NCI-H526 treated with DMSO at 0.1 percent for 48 hours (cell line): ENCODE measurements at places on chromosomes 16 and 17.

DNA sequence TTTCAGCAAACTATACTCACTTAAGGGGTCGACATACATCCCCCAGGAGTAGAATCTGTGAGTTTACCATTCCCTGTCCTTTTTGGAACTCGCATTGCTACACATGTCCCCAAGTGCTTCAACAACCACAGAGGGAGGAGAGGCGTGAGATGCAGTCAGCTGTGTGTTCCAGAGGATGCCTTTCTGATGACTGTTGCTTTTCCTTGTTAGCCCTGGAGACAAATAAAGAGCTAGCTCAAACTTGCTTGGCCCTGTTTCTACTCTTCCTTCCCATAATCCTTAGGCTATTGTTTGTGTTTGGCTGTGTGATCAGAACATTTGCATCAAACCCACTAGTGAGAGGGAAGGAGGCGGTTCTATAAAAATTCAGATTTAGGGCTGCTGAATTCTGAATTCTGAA is 264.0 kb downstream of the ENGASE start:
- no peak for DNase-seq

GRCh38 chr16:74573622-74574021 is 33.3 kb downstream of the GLG1 start:
- DNase-seq, result no peak

- no peak for DNase-seq
Measured at GRCh38 chr17:75722076-75722475, 817 bp downstream of the ITGB4 start.

- no peak for DNase-seq
Measured at GRCh38 chr16:49129935-49130334, 151.7 kb downstream of the CBLN1 start.

GRCh38 chr16:77308163-77308561 is 109.0 kb downstream of the SYCE1L start:
- DNase-seq, result no peak

GRCh38 chr16:85667841-85668413 is 20.8 kb downstream of the GINS2 start:
- DNase-seq, result no peak

GRCh38 chr16:3274490-3274889 is 8.8 kb upstream of the ZNF263 start:
- DNase-seq, result no peak

GRCh38 chr16:55876854-55877253 is 1.7 kb upstream of the CES5A start:
- DNase-seq, result no peak

DNA sequence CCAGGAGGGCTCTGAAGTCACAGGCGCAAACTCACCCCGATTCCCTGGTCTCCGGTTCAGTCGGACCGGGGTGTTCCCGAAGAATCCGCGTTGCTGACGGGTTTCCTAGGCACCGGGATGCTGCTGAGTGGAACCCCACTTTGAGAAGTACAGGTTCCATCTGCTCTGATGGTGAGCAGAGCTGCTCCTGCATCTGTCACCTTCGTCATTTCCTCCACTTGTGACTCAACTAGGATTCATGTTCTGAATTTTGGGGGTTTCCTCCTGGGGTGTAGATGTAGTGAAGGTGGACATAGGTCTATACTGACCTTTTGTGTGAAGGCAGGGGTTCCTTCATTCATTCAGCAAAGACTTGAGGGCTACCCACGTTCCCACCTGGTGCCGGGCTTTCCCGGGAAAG is 25.0 kb downstream of the LGALS3BP start:
- DNase-seq, result no peak

- no peak for DNase-seq
Measured at GRCh38 chr16:12009462-12009861, 32.9 kb downstream of the SNX29 start.

DNA sequence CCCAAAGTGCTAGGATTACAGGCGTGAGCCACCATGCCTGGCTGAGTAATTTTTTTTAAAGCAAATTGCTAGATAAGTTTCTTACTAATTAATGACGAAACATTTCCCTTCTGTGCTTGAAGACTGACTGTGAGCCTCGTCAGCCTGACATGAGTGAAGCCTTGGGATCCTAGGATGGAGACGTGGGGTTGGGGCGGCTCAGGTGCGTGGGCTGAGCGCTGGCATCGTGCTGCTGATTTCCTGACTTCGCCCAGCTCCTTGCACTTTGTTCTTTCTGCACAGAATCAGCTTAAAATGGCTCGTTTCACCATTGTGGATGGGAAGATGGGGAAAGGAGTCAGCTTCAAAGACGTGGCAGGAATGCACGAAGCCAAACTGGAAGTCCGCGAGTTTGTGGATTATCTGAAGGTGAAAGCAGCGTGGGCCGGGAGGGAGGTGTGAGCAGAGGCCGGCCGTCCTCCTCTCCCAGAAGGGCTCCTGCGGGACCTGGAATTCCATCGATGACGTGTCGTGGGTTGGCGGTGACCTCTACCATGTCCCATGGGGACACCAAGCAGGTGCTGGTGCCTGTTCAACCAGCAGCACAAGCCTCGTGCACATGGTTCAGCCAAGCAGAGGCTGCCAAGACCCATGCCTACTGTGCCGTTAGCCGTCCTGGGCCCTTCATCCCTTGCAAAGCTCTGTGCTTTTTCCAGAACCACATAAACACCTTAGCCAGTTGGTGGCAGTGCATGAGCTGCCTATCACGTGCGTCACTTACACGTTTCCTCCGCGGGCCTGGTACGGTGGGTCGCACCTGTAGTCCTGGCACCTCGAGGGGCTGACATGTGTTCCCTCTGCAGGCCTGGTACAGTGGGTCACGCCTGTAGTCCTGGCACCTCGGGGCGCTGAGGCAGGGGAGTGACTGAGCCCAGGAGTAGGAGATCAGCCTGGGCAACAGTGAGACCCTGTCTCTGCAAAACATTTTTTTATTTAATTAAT is 22.5 kb downstream of the SPG7 start:
- no peak for DNase-seq

GRCh38 chr17:67639555-67639954 is 78.2 kb upstream of the NOL11 start:
- no peak for DNase-seq

GRCh38 chr16:56371660-56371937 is 53.7 kb downstream of the AMFR start:
- no peak for DNase-seq

GRCh38 chr17:45130681-45131615 is 1.4 kb downstream of the PLCD3 start:
- no peak for DNase-seq

DNA sequence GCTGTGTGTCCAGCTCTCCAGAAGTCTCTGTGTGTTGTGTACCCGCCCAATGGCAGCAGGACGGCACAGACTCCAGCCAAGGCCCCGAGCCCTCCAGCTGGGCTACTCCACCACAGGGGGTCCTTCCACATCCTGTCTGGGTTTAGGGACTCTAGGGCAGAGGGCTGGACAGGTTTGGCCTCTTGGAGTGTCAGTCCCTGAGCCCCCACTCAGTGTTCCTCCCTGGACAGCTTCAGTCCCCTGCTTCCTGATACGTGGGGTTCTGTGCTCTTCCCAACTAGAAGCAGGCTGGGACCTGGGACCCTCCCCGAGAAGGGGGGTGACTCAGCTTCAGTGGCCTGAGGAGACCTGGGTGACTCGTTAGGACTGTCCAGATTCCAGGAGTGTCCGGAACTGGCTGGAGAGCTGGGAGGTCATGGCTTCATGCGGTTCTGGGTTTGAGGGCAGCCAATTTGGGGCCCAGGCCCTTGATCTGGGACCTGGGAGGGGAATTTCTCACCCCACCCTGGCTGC is 4.2 kb downstream of the CDK3 start:
- no peak for DNase-seq

DNA sequence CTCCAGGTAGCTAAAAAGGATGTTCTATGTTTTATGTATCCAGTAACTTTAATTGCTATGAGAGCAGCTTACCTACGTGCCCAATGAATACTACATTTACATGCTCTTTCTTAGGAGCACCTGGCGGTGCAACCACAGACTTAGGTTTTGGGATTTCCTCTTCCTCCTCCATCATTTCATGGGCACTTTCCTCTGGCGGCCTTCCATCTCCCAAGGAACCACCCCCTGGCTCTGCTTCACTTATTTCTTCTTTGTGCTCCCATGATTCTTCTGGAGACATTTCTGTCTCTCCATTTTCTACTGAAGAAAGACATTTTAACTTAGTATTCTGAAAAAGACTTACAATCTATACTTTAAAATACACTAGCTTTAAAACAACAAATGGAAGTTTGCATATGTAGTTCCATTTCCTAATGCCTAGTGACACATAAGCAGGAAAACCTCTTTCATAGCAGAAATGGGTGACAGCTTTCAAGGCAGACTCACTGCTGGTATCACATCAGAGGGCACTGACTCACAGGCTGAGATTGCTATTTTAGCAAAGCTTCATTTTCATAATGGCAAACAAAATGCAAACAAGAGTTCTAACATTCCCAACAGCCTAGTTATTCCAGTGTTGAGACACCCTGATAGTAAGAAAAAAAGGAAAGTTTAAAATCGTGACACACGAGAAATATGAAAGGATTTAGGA is 19.1 kb downstream of the GSPT1 start:
- DNase-seq, result peak; percentile 8

DNA sequence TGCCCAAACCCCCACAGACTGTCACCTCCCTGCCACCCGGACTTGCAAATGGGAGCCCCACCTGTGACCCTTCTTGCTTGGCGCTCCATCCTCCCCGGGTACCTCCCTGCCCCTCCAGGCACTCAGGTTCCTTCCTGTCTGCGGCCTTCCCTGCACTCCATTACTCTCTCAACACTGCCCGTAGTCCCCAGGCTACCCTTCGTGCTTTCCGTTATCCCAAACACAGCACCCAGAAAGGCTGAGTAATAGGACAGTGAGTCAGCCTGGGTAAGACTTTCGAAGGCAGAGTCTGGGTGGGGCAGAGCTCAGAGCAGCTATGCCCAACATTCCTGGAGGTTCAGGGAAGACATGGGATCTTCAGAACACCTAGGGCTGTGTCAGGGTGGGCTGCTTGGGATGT is 16.6 kb upstream of the C16orf74 start:
- no peak for DNase-seq

GRCh38 chr17:31048780-31049179 is 46.0 kb upstream of the NF1 start:
- no peak for DNase-seq

GRCh38 chr17:77914385-77915254 is 43.9 kb upstream of the TNRC6C start:
- DNase-seq, result peak; percentile 41

- no peak for DNase-seq
Measured at GRCh38 chr16:70552675-70553074, 29.1 kb downstream of the SF3B3 start.

DNA sequence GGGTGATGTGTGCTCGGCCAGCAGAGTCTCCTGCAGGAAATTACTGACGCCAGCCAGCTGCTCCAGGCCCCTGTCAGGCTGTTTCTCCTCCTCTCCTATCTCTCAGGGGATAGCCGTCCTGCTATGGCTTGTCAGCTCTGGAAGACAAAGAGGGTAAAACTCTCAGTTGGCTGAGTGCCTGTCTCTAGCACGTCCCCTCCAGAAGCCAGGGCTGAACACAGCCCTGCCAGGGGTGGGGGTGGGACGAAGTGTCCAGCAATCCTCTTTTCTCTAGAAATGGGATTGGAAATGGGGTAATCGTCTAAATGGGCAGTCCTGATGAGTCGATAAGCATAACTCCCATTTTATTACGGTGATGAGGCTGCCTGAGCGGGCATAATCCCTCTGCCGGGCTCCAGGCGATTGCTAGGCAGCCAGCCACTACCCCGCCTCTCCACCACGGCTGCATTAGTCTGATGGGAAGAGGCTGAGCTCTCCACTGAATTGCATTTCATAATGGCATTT is 89.1 kb upstream of the GNAO1 start:
- no peak for DNase-seq

DNA sequence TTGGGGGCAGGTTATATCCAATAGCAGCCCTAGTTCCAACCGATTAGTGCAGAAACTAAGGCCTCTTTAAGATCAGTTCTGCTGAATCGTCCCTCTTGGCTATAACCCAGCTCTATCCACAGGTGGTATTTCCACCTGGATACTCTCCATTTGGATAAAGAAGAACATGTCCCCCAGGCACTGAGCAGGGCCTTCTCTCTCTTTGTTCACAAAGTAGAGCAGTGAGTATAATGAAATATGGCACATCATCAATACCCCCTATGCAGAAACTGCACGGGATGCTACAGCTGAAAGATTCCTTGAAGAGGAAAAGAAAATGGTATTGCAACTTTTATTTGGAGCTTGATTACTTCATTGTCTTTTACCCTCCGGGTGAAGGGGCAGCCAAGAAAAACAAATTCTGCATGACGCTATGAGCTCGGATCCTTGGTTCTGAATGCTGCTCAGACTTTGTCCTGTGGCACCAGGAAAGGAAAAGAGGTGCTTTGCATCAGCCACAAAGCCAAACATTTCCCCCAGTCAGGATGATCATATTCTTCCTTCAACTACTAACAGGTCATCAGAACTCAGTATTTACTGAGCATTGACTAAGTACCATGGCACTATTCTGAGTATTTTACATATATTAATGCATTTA is 399.7 kb downstream of the NPIPA8 start:
- DNase-seq, result no peak

DNA sequence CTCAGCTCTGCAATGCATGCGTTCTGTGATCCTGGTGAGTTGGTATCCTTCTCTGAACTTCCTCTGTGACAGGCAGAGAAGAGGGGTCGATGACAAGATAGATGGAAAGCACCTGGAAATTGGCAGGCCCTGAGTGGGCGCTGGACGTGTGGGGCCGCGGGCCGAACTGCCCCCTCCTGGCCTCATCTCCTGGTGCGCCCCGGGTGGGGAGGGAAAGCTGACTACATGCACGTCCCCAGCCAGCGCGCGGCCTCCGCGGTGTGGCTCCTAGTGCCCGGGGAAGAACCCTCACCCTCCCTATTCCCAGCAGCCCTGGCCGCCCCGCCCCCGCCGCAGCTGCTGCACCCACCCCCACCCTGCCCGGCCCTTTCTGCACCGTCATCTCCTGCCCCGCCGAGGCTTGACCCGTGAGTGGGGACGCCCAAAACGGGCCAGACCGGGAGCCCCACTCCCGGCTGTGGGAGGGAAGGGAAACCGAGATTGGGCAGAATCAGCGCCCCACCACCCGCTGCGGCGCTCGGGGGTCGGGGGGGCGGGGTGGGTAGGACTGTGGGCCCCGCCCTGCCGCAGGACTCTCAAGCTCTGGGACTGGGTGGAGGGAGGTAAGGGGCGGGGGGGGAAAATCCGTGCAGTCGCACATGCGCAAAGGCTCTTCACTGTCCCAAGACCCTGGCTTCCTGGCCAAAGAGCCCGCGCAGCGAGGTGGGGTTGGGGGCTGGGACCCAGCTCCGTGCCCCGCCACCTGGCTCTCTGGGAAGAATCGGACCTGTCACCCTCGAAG is at the start of gene NOL3:
TSS of gene NOL3 (plus strand) at position 371 of the 781 bp plus-strand sequence.
- DNase-seq, result peak; percentile 56

- DNase-seq, result peak; percentile 40
Measured at GRCh38 chr16:67246756-67247191, 507 bp downstream of the FHOD1 start.
